ENCODE measurements at places on chromosomes 7 and 10. TPM values are rescaled to one million over a fixed set of nuclear protein-coding genes. Genes with fewer than 3 reads are reported as not detected.

The OPALIN gene
- not detected for polyA plus RNA-seq

The TFR2 gene
- 23.5 TPM for polyA plus RNA-seq

The CYP3A7 gene
- polyA plus RNA-seq: not detected

The TBATA gene
- not detected for polyA plus RNA-seq

The CACNA2D1 gene
- polyA plus RNA-seq: 7.0 TPM

The NUTM2A gene
- 3.0 TPM for polyA plus RNA-seq

The POLR2J2 gene
- polyA plus RNA-seq: 1.3 TPM

The TEX47 gene
- not detected for polyA plus RNA-seq

The GPAM gene
- polyA plus RNA-seq: 16.8 TPM

The UNC5B gene
- polyA plus RNA-seq: 2.0 TPM

The PMS2 gene
- polyA plus RNA-seq: 17.4 TPM
